Fibroblast of lung (primary cell): ENCODE measurements at places on chromosomes 11 and 22. TPM values are rescaled to one million over a fixed set of nuclear protein-coding genes. Genes with fewer than 3 reads are reported as not detected.
A peak's percentile ranks its signal among the peaks of the same experiment; 100 is the strongest.

Gene NCAPD3
- 11.4 and 27.7 TPM in 2 replicates for polyA plus RNA-seq

Gene NXF1
- polyA plus RNA-seq, result 27.8 and 43.7 TPM in 2 replicates

DNA sequence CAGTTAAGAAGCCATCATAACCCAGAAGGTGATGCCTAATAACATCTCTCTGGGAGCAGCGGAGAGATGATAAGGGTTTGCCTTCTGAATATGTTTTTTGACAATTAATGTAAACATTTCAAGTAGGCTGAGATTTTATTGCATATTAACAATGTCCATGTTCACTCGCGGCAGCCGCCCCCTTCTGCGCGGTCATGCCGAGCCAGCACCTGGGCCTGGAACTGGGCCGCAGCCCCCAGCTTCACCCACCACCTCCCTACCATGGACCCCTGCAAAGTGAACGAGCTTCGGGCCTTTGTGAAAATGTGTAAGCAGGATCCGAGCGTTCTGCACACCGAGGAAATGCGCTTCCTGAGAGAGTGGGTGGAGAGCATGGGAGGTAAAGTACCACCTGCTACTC is 4.3 kb upstream of the SAA1 start:
- DNase-seq, result no peak
- no peak overlapping the region for H3K27ac ChIP-seq
- H3K27me3 ChIP-seq, result peaks cover 2% of the 10 kb centered on the region
- no peaks in the 10 kb centered on the region for H3K4me1 ChIP-seq

GRCh38 chr22:40486962-40487602 is 116.7 kb downstream of the SGSM3 start:
- H3K4me1 ChIP-seq, result peaks cover 24% of the 10 kb centered on the region
- DNase-seq, result no peak
- no peak overlapping the region for H3K27ac ChIP-seq

- peaks cover 8% of the 10 kb centered on the region for H3K4me1 ChIP-seq
- peak; percentile 75 for DNase-seq
- H3K36me3 ChIP-seq, result peaks cover 43% of the 10 kb centered on the region
Measured at GRCh38 chr11:72227316-72228228, 3.0 kb downstream of the INPPL1 start.

DNA sequence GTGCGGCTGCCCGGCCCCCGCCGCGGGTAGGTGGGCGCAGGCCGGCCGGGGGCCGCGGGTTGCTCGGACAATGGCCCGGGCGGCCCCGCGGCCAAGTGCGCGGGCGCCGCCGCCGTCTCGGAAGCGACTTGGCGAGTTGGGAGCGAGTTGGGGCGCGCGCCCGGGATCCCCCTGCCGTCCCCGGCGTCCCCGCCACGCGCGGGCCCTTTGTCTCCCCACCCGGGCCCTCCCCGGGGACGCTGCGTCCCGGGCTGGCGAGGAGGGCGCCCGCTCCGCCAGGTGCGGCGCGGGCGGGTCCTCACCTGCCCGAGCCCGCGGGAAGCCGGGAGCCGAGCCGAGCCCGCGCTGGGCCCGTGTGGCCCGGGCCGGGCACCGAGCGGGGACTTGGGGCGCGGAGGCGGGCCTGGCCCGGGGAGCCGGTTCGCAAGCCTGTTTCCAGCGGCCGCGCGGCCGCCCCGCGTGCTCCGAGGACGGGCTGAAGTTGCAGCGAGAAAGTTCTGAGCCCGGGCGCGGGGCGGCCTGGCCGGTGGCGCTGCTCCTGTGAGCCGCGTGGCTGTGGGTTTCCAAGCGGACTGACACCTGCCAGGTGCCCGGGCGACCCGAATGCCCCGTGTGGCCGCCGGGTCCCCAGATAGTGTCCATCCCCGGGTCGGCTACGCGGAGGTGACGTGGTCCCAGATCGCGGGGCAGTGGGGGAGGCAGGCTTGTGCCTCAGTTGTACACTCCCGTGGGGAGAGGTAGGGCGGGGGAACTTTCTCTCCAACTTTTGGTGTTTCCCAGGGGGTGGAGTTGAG is 586 bp downstream of the LRP5 start:
- H3K36me3 ChIP-seq, result no peaks in the 10 kb centered on the region
- peaks cover 2% of the 10 kb centered on the region for H3K4me1 ChIP-seq
- H3K27ac ChIP-seq, result peak overlapping the region; percentile 14
- no peaks in the 10 kb centered on the region for H3K27me3 ChIP-seq

DNA sequence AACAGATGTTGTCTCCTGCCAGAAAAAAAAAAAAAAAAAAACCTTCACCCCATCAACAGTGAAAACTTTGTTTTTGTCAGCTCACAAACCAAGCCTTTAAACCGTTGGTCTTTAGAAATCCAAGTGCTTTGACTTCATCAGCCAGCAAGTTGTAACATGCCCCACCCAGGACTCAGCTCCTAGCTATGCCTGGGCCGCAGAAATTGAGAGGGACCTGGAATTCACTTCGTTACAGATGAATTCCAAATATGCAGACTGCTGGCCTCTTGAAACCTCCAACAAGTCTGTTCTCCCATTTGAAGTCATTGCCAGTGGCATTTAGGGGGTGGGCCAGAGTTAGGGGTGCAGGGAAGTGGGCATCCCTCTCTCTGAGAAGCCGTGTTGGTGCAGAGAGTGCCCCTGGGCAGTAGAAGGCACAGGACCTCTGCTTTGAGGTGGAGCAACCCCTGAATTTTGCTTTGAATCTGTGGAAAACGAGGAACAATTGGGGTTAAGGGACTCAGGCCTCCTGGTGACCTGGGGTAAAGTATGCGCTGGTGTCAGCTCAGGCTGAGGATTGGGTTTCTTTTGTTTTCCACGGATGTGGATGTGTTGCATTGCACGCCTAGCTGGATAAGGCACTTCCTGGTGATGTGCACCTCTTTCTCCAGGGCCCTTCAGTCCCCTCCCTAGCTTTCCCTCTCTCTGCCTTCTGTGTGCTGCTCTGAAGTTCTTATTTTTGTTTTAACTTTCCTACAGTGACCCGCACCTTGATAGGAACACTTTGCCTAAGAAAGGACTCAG is 109.5 kb downstream of the DBX1 start:
- H3K4me3 ChIP-seq, result no peak overlapping the region
- no peaks in the 10 kb centered on the region for H3K27me3 ChIP-seq
- H3K36me3 ChIP-seq, result peaks cover 18% of the 10 kb centered on the region
- no peak overlapping the region for H3K27ac ChIP-seq
- peak; percentile 93 for DNase-seq

DNA sequence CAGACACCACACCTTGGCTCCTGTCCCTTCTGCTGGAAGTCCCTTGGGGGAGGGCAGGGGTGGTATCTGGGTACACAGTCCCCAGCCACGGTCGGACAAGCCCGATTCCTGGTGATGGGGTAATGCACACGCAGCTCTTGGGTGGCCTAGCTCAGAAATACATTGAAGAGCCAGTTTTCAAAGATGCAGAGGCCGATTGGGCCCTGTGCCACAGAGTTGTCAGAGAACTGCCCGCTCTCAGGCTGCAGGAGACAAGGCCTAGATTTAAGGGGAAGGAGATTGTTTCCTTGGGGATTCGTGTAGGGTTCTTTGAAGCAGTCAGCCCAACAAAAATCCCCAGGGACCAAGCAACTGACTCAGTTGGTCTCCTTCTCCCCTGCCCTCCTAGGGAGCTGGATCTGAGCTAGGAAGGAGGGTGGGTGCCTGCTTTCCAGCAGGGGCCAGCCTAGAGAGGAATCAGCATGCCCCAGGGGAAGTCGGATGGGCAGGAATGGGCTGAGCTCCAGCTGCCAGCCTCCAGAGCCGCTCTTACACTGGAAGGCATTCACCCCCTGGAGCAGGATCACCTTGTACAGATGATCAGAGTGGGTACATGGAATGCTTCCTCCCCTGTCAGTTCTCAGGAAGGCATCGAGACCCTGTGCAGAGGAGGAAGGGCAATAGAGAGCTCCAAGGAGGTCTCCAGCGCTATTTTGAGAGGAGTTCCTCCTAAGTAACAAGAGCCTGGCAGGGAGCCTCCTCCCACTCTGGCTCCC is 3.3 kb upstream of the SCN4B start:
- DNase-seq, result no peak
- no peaks in the 10 kb centered on the region for H3K4me1 ChIP-seq
- no peak overlapping the region for H3K27ac ChIP-seq
- no peaks in the 10 kb centered on the region for H3K36me3 ChIP-seq
- no peak overlapping the region for H3K4me3 ChIP-seq
- peaks cover 64% of the 10 kb centered on the region for H3K27me3 ChIP-seq

- H3K27me3 ChIP-seq, result peaks cover 2% of the 10 kb centered on the region
- DNase-seq, result no peak
Measured at GRCh38 chr22:45248832-45249561, 8.3 kb upstream of the KIAA0930 start.

GRCh38 chr22:47533961-47534803 is 771.7 kb downstream of the TBC1D22A start:
- no peaks in the 10 kb centered on the region for H3K27me3 ChIP-seq
- H3K4me3 ChIP-seq, result no peak overlapping the region
- DNase-seq, result peak; percentile 88
- no peak overlapping the region for H3K27ac ChIP-seq
- no peaks in the 10 kb centered on the region for H3K36me3 ChIP-seq
